PC-9 (cell line): ENCODE measurements at places on chromosomes 16 and 17. TPM values are rescaled to one million over a fixed set of nuclear protein-coding genes. Genes with fewer than 3 reads are reported as not detected.

Gene GNG13
- not detected in 2 replicates for total RNA-seq

DNA sequence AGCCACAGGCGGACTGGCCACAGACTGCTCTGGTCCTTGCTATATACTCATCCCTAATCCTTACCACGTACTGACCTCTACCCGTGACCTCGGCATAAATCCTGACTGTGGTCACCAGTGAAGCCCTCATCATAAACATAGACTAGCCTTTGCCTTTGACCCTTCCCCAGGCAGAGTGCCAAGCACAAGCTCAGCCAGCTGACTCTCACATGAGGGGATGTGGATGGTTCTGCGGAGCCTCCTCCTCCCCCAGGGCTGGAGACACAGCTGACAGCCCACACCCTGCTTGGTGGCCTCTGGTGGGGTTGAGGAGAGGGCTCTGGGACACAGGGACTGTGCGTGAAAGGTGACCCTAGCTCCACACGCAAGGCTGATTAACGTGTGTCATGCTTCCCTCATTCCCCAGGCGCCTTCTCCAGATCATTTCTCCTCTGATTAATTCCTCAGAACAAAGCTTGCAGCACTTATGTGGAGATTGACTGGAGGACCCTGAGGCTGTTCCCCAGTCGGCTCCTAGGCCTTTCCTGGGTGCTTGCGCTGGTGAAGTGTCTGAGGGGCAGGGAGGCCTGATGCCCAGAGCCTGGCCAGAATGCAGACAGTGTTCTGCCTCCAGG, 241.5 kb upstream of the NLRP1 start:
- peak overlapping the region; percentile 22; the same call in 1 of the 2 replicates for H3K27ac ChIP-seq
- H3K27me3 ChIP-seq, result peaks cover 4% of the 10 kb centered on the region; the same call in 1 of the 2 replicates
- H3K4me3 ChIP-seq, result no peak overlapping the region
- no peaks in the 10 kb centered on the region for H3K36me3 ChIP-seq
- DNase-seq, result no peak
- peaks cover 18% of the 10 kb centered on the region for H3K4me1 ChIP-seq

GRCh38 chr17:80873307-80873951, 118.2 kb upstream of the CHMP6 start:
- H3K27ac ChIP-seq, result no peak overlapping the region
- peak; percentile 66 for DNase-seq
- H3K4me3 ChIP-seq, result no peak overlapping the region
- H3K36me3 ChIP-seq, result no peaks in the 10 kb centered on the region

DNA sequence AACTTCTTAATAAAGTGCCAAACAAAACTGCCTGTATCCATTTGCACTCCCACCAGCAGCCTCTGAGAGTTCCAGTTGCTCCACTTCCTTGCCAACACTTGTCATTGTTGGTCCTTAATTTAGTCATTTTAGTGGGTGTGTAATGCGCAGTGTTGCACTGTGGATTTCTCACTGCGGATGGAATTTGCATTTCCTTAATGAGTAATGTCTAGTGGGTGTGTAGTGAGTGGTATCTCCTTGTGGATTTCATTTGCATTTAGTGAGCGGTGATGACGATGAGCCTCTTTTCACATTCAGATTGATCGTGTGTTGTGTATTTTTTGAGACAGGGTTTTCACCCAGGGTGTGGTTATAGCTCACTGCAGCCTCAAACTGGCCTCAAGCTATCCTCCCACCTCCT, 4.1 kb upstream of the MSLN start:
- H3K27ac ChIP-seq, result no peak overlapping the region
- H3K27me3 ChIP-seq, result no peaks in the 10 kb centered on the region
- no peak overlapping the region for H3K4me3 ChIP-seq
- H3K4me1 ChIP-seq, result peaks cover 14% of the 10 kb centered on the region

- peak overlapping the region; percentile 54 for H3K27ac ChIP-seq
- peaks cover 28% of the 10 kb centered on the region for H3K4me1 ChIP-seq
- H3K27me3 ChIP-seq, result no peaks in the 10 kb centered on the region
- no peak overlapping the region for H3K4me3 ChIP-seq
- H3K36me3 ChIP-seq, result no peaks in the 10 kb centered on the region; the same call in 1 of the 2 replicates
- DNase-seq, result peak; percentile 67
Measured at GRCh38 chr16:84138824-84139627, 6.0 kb downstream of the HSDL1 start.

- peaks cover 13% of the 10 kb centered on the region for H3K27me3 ChIP-seq
- no peaks in the 10 kb centered on the region for H3K36me3 ChIP-seq
- H3K27ac ChIP-seq, result no peak overlapping the region
- no peak for DNase-seq
- H3K4me1 ChIP-seq, result no peaks in the 10 kb centered on the region
- no peak overlapping the region for H3K4me3 ChIP-seq
Measured at GRCh38 chr16:82300374-82300951, 130.4 kb upstream of the MPHOSPH6 start.
